ENCODE measurements at places on chromosomes 5 and 9.
A peak's percentile ranks its signal among the peaks of the same experiment; 100 is the strongest.

- peaks cover 73% of the 10 kb centered on the region for H3K27me3 ChIP-seq
- no peaks in the 10 kb centered on the region for H3K4me1 ChIP-seq
- H3K36me3 ChIP-seq, result no peaks in the 10 kb centered on the region
- H3K4me3 ChIP-seq, result peak overlapping the region; percentile 77
- DNase-seq, result peak; percentile 80
These were observed 3.8 kb upstream of the ELAVL2 start for GRCh38 chr9:23829580-23830475.

- peaks cover 12% of the 10 kb centered on the region for H3K36me3 ChIP-seq
- H3K4me3 ChIP-seq, result no peak overlapping the region
- no peaks in the 10 kb centered on the region for H3K4me1 ChIP-seq
- H3K27ac ChIP-seq, result no peak overlapping the region
- peaks cover 33% of the 10 kb centered on the region for H3K27me3 ChIP-seq
These were observed 71.4 kb downstream of the SLC12A2 start for GRCh38 chr5:128154943-128155342.

- H3K27me3 ChIP-seq, result no peaks in the 10 kb centered on the region
- peaks cover 4% of the 10 kb centered on the region for H3K4me1 ChIP-seq
- H3K4me3 ChIP-seq, result no peak overlapping the region
- H3K36me3 ChIP-seq, result peaks cover 27% of the 10 kb centered on the region
- peak; percentile 48 for DNase-seq
- no peak overlapping the region for H3K27ac ChIP-seq
These were observed 63.4 kb downstream of the GOLM1 start for GRCh38 chr9:86035827-86036440.

GRCh38 chr5:62587737-62588136 lies 9.1 kb downstream of the LRRC70 start:
- H3K27ac ChIP-seq, result no peak overlapping the region
- H3K36me3 ChIP-seq, result peaks cover 14% of the 10 kb centered on the region
- H3K4me3 ChIP-seq, result no peak overlapping the region

- peaks cover 30% of the 10 kb centered on the region for H3K36me3 ChIP-seq
- no peaks in the 10 kb centered on the region for H3K4me1 ChIP-seq
- no peak overlapping the region for H3K4me3 ChIP-seq
These were observed 10.6 kb downstream of the SCGB3A1 start for GRCh38 chr5:180580681-180581080.
